Muscle of leg (tissue), 16 donors: ENCODE measurements at places on chromosomes 1 and 21. TPM values are rescaled to one million over a fixed set of nuclear protein-coding genes. Genes with fewer than 3 reads are reported as not detected.

- H3K4me3 ChIP-seq: no peak overlapping the region
- no peaks in the 10 kb centered on the region for H3K36me3 ChIP-seq
- H3K27me3 ChIP-seq: no peaks in the 10 kb centered on the region
- peak; percentile 79 for DNase-seq
- peak overlapping the region; percentile 92 for H3K27ac ChIP-seq
Observed at GRCh38 chr1:234918181-234918841, 210.3 kb downstream of the TOMM20 start.

The AIM2 gene
- polyA plus RNA-seq: not detected

DNA sequence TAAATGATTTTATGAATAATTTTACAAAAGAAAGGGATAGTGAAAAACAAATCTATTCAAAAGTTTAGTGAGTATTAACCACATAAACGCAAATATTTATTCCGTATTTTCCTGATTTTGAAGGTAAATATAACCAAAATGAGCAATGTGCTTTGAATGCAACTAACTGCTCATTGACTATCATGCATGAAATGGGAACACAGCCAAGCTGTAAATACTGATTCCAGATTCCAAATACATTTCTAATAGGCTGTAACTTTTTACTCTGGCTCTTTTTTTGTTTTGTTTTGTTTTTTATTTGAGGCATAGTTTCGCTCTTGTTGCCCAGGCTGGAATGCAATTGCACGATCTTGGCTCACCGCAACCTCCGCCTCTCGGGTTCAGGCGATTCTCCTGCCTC lies 41.8 kb downstream of the SELENOF start:
- H3K27ac ChIP-seq: no peak overlapping the region
- H3K4me1 ChIP-seq: no peaks in the 10 kb centered on the region
- H3K36me3 ChIP-seq: no peaks in the 10 kb centered on the region
- H3K27me3 ChIP-seq: no peaks in the 10 kb centered on the region
- peak; percentile 48 for DNase-seq

- no peak overlapping the region for H3K27ac ChIP-seq
- no peak overlapping the region for H3K4me3 ChIP-seq
- peaks cover 19% of the 10 kb centered on the region for H3K36me3 ChIP-seq
- no peaks in the 10 kb centered on the region for H3K4me1 ChIP-seq
Observed at GRCh38 chr21:36948686-36949085, 17.8 kb downstream of the HLCS start.

The FCRL1 gene
- polyA plus RNA-seq: 0.05 TPM

The ALPL gene
- 2.8 TPM for polyA plus RNA-seq

GRCh38 chr1:85171721-85172120 lies 29.1 kb downstream of the SYDE2 start:
- no peaks in the 10 kb centered on the region for H3K27me3 ChIP-seq
- no peak overlapping the region for H3K27ac ChIP-seq
- no peaks in the 10 kb centered on the region for H3K36me3 ChIP-seq
- H3K4me3 ChIP-seq: no peak overlapping the region
- DNase-seq: no peak
- no peaks in the 10 kb centered on the region for H3K4me1 ChIP-seq

The LCE1A gene
- polyA plus RNA-seq: not detected

DNA sequence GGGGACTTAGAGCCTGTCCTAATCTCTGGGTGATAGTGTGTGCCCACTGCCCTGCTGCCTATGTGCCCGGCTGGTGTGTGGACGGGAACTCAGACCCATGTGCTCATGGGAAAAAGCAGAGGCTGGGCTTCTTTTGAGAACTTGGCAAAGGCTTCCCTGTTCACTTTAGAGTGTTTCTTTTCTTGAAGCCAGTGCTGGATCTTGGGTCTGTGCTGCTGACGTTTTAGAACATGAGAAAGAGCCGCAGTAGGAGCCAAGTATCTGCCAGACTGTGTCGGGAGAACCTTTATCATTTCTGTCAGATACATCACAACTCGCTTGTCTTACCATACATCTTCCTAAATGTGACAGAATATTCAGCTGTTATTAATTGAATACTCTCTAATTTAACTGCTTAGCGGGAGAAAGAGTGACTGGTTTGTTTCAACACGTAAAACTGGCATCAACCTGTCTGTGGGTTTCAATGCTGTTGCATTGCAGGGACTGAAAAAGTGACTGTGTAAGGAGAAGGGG lies 195.2 kb downstream of the PBX1 start:
- no peak overlapping the region for H3K27ac ChIP-seq
- DNase-seq: peak; percentile 69
- H3K4me3 ChIP-seq: no peak overlapping the region
- no peaks in the 10 kb centered on the region for H3K36me3 ChIP-seq
